ENCODE measurements at places on chromosomes 4 and X.

GRCh38 chr4:8212622-8213021, 13.5 kb downstream of the SH3TC1 start:
- ATAC-seq: no peak

DNA sequence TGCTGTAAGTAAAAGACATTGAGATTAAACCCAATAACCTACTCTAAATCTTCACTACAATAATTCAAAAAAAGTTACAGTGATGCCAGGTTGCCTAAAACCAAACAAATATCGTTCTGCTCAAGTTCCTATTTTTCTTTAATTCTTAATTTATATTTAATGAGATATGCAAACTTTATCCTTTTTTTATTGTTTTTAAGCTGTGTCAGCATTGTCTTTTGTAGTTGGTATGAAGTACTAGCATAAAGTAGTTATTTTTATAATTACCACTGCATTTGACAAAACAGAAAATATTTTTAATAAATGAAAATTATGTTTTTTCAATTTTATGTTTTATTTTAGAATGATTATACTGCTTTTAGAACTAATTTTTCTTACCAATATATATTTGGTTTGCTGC, 1431.1 kb upstream of the PCDH7 start:
- no peak for ATAC-seq

DNA sequence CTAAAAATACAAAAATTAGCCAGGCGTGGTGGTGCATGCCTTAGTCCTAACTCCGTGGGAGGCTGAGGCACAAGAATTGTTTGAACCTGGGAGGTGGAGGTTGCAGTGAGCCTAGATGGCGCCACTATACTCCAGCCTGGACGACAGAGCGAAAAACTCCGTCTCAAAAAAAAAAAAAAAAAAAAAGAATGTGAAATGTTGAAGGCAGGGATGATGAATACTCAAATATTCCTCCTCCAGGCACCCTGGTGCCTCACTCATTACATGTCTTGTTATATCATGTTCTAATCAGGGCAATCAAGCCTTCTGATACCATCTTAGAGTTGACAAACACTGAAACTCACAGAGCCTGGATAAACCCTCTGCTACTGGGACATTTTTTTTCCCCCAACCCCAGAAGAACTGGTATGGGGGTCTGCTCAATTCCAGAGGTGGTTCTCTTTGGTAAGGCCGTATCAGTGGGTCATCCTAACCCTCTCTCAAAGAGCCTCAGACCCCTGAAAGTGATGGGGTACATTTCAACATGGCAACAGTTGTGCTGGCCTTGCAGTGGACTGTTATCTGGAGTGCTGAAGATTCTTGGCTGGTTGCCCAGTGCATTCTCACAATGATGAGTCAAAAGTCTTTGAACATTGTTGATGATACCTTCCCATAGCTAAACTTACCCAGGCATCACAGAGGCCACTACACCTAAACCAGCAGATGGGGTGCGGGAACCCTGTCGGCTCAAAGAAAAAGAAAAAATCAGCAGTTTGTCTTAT, 2.4 kb upstream of the SH3KBP1 start:
- peak; percentile 44 for ATAC-seq

DNA sequence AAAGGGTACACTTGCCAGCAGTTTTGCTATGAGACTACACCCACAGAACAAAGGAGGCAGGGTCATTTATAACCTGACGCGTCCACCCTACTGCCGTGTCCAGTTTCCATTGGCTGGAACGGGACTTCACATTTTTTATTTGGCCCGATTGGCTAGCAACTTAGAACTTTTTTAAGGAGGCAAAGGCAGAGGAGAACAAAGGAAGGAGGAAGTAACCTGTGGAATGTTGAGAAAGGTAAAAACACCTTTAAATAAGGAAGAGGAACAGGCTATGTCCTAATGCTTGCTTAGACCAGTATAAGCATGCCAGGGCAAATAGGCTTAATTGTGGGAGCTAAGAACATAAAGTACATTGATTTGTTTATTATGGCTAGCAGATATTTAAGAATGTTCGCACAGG, 18.7 kb downstream of the KDM6A start:
- ATAC-seq: no peak

DNA sequence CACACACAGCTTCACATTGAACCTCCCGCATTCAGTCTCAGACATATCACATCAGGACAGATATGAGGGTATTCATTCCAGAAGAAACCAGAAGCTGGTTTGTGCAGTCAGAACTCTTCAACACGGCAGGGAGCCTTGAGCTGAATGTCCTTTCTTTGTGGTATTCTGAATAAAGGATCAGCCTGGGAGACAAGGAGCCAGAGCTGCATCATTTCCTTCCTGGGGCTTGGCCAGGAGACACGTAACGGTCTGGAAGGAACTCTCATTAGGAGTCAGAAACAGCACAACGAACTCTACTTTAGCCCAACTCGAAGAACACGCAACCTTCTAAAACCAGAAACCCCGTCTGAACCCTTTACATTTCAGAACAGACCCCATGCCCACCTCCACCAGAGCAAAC, 46.4 kb downstream of the KDR start:
- no peak for ATAC-seq

DNA sequence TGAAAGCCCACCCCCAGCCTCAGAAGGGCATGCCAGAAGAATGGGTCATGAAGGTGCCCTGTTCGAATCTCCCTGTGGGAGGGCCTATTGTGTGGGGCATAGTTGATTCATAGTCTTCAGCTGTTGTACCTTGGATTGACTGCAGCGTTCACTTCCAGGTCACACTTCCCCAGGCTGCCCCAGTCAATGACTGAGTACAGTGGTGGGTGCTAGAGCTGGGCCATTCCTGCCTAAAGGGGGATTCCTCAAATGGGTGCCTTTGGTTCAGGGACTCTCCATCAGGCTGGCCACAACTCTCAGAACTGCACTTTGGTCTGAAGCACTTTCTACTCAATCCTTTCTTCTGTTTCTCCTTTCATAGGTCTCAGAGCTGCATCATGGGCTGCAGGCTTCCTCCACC, 35.0 kb upstream of the RASGEF1B start:
- peak; percentile 24 for ATAC-seq

GRCh38 chrX:100731441-100732281, at the start of gene SYTL4:
Gene SYTL4 (minus strand): TSS chrX:100732121. CDS start chrX:100702037, 30,084 bp downstream.
- ATAC-seq: no peak

GRCh38 chr4:179624768-179625181, 2182.5 kb upstream of the AGA start:
- ATAC-seq: no peak

- ATAC-seq: peak; percentile 65
Measured at GRCh38 chr4:183721207-183722081, 62.4 kb downstream of the TRAPPC11 start.

- ATAC-seq: no peak
Measured at GRCh38 chrX:24412637-24413363, 52.3 kb upstream of the PDK3 start.

GRCh38 chr4:63670735-63671134, 738.5 kb downstream of the TECRL start:
- no peak for ATAC-seq

- ATAC-seq: no peak
Measured at GRCh38 chr4:112451831-112452230, 64.1 kb downstream of the NEUROG2 start.

DNA sequence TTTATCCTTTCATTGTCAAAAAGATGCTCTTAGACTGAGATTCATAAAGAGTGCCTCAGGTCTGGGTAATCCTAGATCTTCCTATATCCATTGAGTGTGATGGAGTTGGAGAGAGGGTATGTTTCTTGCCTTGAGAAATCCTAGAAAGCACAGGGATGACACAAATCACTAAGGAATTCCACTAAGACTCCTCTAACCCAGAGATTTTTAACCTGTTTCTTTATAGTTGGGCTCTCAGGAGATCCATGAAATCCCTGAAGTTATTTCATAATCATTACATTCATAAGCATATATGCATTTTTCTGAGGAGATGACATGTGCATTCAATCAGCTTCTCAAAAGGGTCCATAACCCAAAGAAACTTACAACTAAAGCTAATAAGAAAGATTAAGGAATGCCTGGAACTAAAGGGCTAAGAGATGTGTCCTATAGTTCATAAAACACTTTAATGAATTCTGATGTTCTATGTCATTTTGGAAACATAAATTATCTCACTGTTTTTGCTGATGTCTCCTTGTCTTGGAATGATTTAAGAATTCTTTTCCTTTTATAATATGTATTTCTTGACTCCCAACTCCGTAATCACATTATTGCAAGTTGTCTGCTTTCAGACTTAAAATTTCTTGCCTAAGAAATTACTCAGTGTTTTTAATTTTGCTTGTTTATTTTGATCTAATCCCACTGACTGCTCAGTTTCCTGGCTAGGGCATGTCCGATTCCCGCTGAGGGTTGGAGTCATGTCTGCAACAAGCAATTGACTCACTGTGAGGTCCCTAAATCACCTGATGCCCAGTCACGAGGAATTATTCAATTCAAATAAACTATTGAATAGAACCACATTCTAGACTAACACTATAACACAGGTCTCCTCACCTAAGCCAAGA, 2.8 kb upstream of the AMTN start:
- ATAC-seq: no peak

- no peak for ATAC-seq
Measured at GRCh38 chr4:28062562-28062961, 1201.9 kb downstream of the STIM2 start.

- ATAC-seq: no peak
Measured at GRCh38 chr4:81165861-81166430, 49.1 kb downstream of the PRKG2 start.

DNA sequence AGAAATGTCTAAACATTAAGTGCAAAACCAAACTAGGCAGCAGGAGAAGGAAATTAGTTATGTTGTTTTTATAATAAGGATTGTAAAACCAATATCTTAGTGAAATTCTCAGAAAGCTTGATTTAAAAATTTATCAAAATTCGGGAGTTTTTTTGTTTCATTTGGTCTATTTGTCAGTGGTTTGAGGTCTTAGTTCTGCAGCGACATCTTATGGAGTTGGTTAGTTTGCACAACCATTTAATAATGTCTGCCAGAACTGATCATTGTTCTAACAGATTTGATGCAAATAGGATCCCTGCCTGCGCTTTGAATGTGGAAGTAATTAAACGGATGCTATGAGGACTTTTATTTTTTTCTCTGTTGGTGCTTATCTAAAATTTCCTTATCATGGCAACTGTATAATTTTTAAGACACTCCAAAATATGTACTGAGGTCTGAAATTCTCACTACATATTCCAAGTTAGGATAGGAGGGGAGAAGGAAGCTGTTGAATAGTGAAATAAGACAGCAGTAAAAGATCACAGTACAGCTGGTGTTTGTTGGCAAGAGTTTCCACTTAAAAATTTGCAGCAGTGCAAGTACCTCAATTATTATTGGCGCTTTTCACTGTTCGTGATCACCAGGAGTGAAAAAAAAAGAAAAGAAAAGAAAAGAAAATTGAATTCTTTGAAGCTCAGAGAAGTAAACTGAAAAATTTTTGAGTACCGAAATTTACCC, 2521.4 kb downstream of the ARAP2 start:
- ATAC-seq: no peak

DNA sequence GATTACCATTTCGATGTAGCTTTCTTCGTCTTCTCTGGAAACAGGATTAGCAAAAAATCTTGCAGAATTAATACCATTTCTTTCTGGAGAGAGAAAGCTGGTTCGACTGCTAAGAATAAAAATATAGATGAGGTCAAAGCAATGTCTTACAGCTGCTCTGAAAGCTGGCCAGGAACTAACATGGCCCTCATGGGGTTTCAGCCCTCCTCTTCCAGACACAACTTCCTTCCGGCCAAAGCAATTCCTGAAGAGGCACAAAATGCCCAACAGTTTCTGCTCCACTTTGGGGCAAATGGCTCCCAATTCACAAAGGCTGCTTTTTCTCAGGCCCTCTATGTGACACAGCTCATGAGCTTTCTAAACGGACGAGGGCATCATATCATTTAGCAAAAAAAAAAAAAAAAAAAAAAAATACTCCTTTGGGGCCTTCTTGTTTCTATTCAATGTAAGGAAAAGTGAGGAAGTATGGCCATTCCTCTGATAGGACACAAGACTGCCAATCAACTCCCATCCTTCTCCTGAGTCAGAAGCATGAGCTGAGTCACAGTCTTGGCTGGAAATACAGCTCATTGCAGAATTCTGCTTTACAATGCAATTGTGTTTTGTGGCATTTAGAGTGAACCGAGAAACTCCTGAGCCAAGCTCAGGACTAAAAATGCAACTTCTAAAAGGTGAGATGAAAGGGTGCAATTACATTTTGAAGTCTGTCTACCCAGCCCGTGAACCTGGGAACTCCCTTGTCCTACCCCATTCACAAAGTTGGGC, 42.7 kb upstream of the CTAG2 start:
- no peak for ATAC-seq

GRCh38 chrX:70331161-70331560, 41.3 kb downstream of the KIF4A start:
- ATAC-seq: no peak

- ATAC-seq: no peak
Measured at GRCh38 chrX:40694802-40695201, 40.5 kb downstream of the MED14 start.

- ATAC-seq: no peak
Measured at GRCh38 chrX:66021765-66022631, 17.9 kb downstream of the VSIG4 start.

- ATAC-seq: no peak
Measured at GRCh38 chr4:123806056-123806455, 409.5 kb downstream of the SPRY1 start.

DNA sequence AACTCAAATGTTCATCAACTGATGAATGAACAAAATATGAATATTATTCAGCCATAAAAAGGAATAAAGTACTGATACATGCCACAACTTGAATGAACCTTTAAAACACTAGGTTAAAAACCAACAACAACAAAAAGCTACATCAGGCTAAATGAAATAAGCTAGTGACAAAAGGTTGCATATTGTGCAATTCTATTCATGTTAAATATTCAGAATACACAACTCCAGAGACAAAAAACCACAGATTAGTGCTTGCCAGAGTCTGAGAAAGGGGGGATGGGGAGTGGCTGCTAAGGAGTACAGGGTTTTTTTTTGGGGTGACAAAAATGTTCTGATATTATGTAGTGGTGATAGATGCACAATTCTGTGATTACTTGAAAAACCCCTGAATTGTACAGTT, 58.5 kb downstream of the HAUS3 start:
- no peak for ATAC-seq

DNA sequence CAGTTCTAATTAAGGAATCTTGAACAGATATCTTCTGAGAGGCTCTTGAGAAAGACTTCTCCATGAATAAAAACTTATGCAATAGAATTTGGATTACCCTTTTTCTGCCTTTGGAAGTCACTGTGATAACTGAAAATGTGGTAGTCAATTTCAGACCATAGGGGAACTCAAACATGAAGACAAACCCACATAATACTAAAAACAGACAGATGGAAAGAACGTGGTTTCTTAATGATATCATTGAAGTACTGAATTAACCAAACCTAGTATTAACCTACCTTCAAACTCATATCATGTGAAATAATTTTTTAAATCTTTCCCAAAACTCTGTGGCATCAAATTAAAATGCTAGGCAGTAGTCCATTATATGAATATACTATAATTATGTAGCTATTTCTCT, 153.5 kb downstream of the CAMK2D start:
- ATAC-seq: no peak

DNA sequence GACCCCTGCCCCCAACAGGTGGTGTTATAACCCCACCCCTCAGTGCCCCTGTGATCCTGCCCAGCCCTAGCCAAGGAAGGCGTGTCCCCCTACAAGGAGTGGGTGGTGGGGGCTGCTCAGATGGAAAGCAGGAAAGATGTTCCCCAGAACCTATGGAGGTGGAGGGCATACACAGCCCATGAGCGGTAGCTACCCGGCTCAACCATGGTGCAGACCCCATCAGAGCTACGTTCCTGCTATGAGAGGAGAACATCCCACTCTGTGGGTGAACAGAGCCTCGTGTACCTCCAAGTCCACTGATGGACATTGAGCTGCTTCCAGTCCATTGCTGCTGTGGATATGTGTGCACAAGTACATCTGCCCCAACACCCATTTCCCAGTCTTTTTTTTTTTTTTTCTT, 71.1 kb downstream of the SHOX start:
- ATAC-seq: no peak

- no peak for ATAC-seq
Measured at GRCh38 chr4:1478766-1479355, 72.6 kb upstream of the NKX1-1 start.

Data from activated CD4-positive, CD25-positive, alpha-beta regulatory T cell treated with anti-CD3 and anti-CD28 coated beads, Interleukin-2, amount 50 U/mL, for 24 hours (primary cell).